Activated T-cell treated with anti-CD3 and anti-CD28 coated beads for 48 hours (primary cell): ENCODE measurements at places on chromosomes 16 and 17.

DNA sequence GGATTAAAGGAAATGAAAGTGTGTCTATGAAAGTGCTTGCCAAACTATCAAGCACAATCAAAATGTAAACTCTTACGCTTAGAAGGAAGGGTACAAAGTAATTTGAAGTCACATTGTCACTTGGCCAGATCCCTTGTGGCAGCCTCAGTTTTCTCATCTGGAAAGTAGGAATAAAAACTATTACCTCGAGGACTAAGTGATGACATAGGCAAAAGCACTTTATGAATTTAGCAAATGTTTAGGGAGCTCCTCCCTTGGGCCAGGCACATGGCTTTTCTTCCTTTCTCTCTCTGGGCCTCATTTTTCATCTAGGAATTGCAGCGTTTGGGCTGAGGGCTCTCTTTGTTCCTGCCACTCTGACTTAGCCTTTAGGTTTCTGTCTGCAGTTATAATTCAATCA lies 28.5 kb downstream of the DYNLL2 start:
- no peak for DNase-seq

DNA sequence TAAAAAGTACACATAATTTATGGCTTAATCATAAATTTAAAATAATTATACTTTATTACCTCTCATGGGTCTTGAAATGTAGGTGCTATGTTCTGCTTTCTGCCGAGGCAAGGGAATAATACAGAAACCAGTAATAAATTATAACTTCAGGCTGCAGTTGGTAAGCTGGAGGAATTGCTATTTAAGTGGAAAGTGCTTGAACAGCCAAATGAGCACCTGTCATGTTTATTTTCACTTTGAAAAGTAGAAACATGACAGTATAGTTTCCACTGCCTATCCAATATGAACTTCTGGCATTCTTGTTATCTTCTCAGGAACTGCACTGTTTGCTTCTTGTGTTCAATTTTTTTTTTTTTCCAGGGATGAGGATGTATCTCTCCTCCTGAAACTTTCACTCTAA lies 146.0 kb downstream of the FTO start:
- no peak for DNase-seq

DNA sequence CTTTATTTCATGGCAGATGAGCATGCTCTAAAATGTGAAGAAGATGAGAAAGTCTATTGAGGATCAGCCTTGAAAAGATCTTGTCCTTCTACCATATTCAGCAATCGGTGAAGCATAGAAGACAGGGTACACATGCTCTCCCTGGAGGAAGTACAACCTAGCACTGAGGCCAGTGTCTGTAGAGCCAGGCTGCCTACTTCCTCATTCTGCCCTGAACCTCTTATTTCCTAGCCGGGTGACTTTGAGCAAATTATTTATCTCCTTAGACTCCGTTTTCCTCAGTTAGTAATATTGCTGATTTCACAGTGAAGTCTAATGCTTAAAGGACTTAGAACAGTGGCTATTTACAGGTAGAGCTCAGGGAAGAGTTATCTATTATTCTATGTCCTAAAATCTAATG lies 58.4 kb downstream of the TMEM100 start:
- DNase-seq = no peak

DNA sequence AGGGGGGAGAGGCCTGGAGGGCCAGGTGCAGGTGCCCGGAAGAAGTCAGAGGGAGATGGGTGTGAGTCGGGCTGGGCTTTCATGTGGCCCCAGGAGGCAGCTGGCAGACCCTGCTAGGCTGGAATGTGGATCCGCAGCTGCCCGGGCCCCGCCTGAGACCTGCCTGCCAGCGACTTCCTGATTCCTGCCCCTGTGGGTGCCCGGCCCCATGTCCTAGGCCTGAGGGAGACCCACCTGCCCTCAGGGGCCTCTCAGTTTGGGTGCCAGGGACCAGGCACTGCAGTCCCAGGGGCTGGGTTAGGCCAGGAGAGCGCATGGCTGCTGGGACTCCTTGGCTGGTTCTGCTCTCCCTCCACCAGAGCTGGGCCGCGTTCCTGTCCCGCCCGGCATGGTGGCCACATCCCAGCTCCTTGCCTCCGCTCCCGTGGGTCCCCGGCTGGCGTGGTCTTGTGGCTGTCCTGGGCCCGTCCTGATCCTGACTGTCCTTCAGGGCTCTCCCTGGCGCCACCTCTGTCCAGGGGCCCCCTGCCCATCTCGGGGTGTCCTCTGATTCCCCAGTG lies 22.1 kb upstream of the SPNS2 start:
- DNase-seq = no peak

DNA sequence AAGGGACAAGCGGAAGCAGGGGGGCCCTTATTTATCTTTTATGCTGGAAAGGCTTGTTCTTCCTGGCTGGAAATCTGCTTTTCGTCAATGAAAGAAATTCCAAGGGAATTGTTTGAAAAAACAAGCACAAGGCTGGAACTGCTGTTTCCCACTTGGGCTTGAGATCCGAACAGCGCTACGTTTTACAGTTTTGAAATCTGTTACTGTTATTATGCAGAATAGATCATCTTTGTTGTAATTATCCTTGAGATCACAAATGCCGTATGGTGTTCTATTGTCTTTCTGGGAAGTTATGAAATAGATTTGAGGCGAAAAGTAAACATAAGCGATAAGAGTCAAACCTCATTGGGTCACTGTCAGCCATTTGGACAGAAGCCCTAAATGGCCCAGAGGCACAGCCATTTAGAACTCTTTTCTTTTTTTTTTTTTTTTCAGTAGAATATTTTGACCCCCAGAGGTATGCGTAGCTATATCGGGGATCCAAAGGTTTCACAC lies 223.3 kb downstream of the IRX3 start:
- DNase-seq = no peak

DNA sequence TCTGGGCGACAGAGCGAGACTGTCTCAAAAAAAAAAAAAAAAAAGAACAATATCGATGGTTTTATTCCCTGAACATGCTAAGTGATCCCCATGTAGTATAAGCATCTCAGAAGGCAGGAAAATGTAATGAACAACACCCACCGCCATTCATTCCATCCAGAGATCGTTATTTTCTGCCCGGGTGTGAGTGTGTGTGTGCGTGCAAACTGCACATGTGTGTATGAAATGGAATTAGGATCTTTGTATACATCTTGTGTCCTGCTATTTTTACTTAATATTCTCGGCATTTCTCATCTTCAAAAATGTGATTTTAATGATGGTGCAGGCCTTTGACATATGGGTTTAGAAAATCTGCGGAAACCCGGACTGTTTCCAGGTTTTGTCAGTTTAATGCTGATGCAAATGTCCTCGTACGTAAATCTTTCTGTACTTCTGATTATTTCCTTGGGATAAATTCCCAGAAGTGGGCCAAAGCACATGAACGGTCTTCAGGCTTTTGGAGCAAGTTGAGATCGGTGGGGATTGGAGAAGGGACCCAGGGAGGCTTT lies 254.8 kb downstream of the SEC14L1 start:
- DNase-seq = no peak

GRCh38 chr17:75558666-75559530 lies 28.7 kb upstream of the MYO15B start:
- DNase-seq = no peak

DNA sequence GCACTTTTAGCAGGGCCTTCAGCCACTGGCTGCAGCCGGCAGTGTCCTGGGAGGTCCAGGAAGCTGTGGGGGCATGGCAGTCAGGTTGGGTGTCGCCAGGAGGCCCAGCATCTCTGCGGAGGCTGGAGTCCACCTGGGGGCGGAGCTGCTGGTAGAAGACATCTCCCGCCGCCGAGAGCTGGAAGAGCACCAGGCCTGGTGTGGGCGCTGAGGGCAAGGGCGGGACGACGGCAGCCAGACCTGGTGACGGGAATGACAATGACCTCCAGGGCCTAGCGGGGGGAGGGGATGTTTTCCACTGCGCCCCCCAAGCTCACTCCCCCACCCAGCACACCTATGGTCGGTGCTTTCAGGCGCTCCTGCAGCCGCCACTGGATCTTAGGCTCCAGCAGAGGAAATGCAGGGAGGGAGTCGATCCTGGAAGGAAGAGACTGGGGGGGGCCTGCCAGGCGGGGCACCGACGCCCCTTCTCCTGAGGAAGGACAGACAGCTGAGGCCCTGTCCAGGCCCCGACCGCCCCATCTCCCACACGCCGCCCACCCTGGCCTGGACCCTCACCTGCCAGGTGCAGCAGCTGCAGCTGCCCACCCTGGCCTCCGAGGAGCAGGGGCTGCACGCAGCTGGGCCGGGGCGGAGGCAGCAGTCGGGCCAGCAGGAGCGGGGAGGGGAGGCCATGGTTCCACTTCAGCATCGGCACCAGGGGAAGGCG lies 7.1 kb downstream of the TAF1C start:
- DNase-seq = no peak

DNA sequence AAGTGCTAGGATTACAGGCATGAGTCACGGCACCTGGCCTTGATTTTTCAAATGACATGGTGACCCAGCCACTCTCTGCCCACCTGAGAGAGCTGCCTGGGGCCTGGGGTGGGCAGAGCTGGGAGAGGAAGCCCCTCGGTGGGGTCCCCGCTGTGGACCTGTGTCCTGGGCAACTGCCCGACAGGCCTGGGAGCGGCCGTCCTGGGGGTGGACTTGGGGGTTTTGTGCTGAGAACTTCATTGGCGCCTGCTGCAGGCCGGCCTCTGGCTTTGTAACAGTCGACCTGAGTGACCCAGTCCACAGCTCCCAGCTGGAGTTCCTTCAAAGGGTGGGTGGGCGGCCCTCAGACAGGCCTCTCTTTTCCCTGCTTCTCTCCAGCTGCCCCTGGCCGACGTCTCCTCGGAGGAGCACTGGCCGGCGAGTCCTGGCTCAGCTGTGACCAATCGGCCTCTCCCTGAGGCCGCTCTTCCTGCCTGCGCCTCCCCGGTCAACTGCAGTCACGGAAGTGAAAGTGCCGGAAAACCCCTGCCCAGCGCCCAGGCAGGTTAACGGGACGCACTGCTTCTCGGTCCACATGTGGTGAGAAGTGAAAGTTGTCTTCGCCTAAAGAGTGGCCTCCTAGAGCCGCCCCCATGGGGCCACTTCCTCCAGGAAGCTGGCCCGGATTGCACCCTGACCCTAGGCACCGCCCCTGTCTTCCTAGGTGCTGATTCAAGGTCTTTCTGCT lies 5.5 kb downstream of the CBFA2T3 start:
- DNase-seq = no peak

DNA sequence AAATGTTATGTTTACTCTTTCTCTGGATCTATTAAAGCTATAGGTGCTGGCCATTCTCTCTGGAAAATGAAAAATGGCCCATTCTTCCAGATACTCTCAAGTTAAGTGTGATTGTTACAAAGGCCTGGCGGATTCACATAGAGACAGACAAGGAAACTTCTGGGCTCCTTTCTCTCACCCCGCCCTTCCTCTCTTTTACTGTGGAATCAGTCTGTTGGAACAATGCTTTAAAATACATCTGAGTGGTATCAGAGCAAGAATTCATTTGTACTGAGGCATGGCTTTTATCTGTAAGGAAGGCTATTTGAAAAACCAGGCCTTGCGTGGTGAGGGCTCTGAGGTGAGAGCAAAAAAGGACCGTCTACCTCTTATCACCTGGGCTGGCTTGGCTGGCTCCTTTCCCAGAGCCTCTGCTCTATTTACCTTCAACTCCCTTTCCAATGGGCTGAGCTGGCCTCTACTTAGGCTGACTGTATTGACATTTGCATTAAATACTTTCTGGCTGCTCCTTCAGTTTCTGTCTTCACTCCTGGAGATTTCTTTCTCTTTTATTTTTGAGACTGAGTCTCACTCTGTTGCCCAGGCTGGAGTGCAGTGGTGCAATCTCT lies 274.0 kb downstream of the PHKB start:
- no peak for DNase-seq

DNA sequence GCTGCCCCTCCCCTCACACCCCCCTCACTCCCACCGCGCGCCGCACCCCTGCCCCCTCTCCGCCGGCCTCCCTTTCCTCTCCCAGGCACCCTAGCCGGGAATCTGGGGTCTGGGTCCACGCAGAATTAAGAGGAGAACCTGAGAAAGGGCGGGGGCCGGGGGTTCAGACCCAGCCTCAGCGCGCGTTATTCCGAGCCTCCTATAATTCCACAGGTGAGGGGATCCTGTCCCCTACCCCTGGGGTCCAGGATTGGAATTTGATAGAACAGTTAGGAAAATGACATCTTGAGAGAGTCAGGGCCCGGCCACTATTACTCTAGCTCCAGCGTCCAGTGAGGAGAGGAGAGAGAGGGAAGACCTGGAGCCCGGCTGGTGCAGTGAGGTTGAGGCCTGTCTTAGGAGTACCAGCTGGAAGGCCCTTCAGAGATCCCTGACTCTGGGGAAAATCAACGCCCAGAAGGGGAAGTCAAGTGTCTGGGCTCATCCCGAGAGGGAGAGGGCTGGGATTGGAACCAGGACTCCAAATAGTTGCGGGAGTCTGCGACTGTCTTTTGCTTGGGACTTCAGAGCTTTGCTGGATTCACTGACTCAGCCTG lies 17.3 kb downstream of the GRB7 start:
- DNase-seq = no peak

DNA sequence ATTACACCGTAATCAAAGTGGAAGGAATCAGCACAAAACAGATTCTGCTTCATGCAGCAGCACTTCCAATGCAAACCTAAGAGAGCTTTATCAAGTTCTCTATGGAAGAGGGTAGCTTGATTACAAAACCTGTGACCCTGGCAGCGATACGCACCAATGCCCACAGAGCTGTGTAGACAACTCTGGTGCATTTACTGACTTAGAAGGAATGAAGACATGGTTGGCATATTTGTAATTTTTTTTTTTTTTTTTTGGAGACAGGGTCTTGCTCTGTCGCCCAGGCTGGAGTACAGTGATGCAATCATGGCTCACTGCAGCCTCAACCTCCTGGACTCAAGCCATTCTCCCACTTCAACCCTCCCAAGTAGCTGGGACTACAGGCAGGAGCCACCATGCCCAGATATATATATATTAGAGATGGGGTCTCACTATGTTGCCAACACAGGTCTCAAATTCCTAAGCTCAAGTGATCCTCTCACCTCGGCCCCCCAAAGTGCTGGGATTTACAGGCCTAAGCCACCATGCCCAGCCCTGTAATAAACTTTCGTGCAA lies 49.4 kb downstream of the XPO6 start:
- DNase-seq = no peak

- DNase-seq = no peak
Measured at GRCh38 chr16:86347090-86347489, 163.2 kb upstream of the FOXF1 start.
